ENCODE measurements at places on chromosomes 2 and 18.

- DNase-seq, result no peak
These were observed 32.9 kb downstream of the HS1BP3 start for GRCh38 chr2:20617892-20618467.

DNA sequence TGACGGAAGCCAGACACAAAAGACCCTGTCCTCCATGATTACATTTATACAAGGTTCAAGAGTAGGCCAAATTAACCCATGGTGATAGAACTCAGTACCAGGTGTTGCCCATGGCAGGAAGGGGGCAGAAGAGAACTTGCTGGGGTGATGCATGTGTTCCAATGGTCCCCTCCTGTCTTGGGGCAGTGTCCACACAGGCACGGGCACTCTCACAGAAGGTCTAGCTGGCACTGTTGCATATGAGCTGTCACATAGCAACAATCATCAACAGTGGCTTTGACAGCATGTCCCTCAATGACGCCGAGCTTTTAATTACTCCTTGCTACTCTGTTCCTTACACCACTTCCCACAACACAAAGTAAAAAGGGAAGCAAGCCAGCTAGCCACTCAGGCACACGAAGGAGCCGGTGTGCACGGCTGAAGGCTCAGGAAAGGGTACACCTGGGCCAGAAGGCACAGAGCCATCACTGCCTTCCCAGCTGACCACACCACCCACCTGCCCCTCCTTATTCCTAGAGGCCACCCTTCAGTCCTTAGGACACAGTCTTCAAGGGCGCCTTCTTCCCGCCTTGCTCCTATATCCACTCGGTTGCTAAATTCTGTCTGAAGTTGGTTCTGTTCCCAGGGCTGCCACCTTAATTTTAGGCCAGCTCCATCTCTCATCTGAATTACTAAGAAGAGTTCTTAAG is 28.9 kb downstream of the RPL31 start:
- DNase-seq, result no peak

DNA sequence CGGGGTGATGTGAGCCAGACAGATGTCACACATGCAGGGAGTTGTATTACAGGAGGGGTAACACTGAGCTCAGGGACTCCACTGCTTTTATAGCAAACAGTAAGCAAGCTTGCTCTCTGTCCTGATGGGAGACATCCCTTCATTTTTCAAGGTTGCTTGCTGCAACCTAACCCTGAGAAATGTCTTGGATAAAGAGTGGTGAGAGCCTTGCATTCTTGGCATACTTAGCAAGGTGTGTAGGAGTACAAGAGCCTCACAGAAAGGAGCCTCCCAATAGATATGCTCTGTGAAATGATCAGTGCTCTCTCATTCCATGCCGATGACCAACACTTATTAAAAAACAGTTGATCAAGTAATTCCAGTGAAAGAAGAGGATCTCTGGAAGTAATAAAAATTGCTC is 8.1 kb downstream of the PFN4 start:
- DNase-seq, result no peak

DNA sequence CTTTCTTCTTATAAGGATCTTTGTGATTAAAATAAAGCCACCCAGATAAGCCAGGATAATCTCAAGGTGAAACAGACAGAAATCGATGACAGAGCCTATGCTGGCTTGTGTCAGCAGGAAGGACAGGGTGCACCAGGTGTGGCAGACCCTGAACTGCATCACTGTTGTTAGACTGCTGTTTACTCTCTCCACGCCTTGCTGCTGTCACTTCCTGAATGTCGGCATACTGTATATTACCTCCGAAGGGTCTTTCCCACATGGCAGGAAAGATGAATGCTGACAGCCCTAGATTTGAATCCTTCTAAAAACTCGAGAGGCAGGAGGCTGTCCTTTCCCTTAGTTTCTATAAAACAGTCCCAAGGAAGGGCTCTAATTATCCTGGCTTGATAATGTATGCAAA is 18.9 kb upstream of the TMEM163 start:
- DNase-seq, result no peak

DNA sequence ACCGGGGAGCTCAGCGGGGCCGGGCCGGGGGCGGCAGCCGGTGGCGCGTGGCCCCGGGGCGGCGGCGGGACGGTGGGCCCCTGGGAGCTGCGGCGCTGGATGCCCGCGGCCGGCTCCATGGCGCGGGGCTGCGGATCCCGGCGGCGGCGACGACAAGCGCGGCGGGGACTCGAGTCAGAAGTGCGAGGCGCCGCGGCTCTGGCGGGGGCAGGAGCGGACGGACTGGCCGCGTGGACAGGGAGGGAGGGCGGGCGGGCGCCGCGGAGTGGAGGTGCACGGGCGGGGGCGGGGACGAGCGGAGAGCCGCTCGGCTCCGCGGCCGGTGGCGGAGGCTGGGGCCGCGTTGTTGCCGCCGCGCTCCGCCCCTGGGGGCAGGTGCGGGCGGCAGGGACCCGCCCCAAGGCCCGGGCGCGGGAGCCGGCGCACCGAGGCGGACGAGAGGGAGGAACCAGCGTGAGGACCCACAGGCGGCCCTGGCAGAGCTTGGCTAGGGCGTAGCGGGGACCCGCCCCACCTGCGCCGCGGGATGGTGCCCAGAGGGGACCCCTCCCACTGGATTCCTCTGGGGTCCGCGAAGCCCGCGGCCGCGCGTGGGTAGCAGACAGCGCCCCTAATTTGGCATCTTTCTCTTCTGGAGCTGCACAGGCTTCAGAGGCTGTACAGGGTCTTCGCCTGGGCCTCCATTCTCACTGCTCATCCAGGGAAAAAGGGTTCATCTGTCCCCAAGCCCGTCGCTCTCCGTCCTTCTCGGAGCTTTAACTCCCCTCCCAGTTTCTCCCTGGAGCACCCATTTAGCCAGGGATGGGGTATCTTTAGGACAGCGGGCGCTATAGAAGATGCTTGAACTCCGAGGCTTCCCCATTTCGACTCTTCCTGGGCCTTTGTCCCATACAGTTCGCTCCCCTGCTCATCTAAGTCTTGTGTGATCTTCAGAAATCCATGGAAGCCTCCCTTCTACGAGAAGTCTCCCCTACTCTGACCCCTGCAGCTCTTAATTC is at the start of gene TMEM163:
TSS of gene TMEM163 (minus strand) at position 184 of the 998 bp plus-strand sequence.
- no peak for DNase-seq

- DNase-seq, result no peak
These were observed 111.1 kb downstream of the ADCYAP1 start for GRCh38 chr18:1015777-1016176.

DNA sequence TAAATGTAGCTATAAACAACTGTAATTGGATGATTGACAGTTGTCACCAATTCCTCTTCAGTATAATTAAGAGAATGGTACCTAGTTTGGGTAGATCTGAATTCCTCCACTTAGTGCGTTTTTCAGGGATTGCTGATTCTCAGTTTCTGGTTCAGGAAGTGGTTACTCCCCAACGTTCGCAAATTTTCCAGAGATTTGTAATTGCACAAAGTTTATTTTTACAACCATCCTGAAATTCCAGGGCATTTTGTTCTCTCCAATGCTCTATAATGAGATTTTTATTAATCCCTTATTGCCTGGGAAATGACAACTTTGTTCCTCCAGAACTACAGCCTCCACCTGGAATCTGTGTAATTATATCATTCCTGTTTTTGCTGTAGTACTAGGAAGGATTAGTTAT is 710.6 kb upstream of the ZEB2 start:
- DNase-seq, result no peak

DNA sequence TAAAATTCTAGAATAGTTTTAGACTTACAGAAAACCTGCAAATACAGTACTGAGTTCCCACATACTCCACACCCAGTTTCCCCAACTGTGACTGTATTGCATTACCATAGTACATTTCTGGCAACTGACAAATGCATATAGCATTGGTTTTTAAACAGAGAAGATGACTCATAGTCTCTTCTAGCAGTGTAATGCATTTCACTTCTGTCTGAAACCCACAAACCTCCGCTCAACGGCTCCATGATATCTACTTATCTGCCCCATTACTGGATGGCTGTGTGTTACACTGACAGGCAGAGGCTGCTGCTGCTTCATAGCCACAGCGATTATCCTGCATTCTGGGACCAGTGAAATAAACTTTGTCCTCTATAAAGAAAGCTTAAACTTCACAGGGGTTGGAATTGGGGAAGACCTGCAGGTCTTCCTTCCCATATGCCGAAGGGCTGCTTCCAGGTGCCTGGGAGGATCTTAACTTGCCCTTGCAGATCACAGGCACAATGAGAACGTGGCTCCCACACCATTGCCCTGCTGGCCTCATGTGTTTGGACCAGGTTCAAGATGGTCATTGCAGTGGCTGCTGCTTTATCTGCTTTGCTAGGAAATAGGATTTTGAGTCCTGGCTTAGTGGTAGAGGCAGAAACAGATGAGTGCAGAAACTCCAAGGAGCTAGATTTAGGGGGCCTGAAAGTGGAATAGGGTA is 742.6 kb upstream of the HS6ST1 start:
- no peak for DNase-seq

- no peak for DNase-seq
These were observed 78.8 kb downstream of the BCL2 start for GRCh38 chr18:63240531-63241316.

GRCh38 chr18:3713166-3713565 is 263.2 kb downstream of the TGIF1 start:
- DNase-seq, result no peak

DNA sequence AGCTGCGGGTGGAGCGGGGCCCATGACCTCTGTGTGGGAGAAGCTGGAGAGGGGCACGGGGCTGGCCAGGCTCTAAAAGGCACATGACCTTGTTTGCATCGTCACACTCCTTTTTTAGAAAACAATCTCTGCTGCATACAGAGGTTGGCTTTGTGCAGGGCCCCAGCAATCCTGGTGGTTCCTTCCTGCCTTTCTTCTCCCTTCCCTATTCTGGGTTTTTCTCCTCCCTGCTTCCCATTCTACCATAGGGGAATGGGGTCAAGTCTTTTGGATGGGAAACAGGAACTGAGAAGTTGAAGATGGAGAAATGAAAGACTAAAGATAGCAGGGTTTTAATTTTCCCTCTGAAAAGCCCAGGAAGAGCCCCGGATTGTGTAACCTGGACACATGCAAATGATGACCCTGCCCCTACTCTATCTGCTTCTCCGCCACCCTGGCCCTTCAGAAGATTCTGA is 53.9 kb downstream of the ASAP2 start:
- DNase-seq, result no peak

GRCh38 chr2:69226903-69227302 is 160.1 kb downstream of the GFPT1 start:
- no peak for DNase-seq

GRCh38 chr2:227629435-227629834 is 12.1 kb downstream of the SCYGR4 start:
- no peak for DNase-seq

- peak; percentile 8 for DNase-seq
These were observed 37.5 kb downstream of the PAX8 start for GRCh38 chr2:113240915-113241911.

GRCh38 chr2:203878063-203878462 is 10.5 kb downstream of the CTLA4 start:
- no peak for DNase-seq

- no peak for DNase-seq
These were observed 28.9 kb upstream of the PPM1B start for GRCh38 chr2:44139741-44140140.

DNA sequence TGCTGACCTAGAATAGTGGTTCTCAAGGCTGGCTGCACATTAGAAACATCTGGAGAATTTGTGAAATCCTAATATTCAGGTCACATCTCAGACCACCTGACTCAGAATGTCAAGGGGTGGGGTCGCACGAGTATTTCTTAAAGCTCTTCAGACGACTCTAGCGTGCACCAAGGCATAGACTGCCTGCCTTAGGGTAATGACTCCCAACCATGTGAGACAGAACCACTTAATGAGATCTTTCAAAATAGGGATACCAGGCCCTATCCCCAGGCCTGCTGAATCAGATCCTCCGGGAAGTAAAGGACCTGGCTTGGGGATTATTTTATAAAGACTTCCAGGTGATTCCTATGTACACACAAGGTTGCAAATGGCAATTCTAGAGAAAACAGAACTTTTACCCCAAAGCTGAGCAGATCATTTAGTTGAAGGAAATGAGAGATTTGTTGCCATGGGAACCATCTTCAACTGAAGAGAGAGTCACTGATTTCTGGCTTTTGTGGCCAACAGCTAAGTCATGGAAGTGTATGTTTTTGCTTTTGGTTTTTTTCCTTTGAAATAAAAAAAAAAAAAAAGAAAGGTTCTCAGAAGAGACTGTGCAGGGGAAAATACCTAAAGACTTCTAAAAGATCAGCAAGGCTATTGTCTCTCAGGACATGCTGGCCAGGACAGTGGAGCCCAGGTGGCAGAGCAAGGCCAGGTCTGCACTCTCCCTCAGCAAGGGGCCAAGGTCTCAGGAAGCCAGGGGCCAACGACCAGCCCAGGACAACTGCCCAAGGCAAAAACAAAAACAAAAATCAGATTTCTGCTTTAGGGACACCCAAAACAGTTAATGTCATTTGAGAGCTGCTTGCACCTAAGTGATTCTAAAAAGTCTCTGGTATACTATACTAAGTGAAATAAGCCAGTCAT is 15.3 kb upstream of the LOXHD1 start:
- no peak for DNase-seq
